ENCODE measurements at places on chromosomes 1 and 21.

- DNase-seq: no peak
These were observed 142.8 kb upstream of the DNAH14 start for GRCh38 chr1:224786533-224787250.

DNA sequence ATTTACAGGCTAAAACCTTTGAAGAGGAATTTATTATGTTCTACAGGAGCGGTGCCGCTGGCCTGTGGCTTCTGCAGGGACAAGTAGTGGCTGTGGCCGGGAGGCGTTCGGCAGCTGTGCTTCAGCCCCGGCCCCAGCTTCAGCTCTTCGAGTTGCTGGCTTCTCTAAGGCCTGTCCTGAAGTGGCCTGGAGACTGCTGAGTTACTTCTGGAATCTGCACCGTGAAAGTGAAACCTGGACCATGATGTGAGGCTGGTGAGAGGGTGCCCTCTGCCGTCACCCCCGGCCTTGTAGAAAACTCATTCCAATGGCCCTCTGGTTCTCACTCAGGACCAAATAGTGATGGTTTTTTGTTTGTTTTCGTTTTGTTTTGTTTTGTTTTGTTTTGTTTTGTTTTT is 48.1 kb downstream of the PRKCZ start:
- DNase-seq: no peak

DNA sequence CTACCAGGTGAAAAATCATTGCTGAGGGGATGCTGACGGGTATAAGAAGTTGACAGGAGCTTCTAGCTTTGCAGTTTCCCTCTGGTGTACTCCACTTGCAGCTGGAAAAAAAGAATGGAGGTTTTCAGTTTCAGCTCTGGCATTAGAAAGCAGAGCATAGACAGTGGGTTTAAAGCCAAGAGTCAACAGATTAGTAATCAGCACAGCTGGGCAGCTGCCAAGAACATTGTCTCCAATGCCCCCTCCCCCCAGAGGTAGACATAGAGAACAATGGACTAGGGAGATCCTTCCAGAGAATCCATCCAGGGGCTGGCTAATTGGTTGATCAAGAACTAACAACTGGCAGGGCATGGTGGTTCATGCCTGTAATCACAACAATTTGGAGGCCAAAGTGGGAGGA is 10.1 kb upstream of the ZBTB8B start:
- DNase-seq: no peak

- DNase-seq: no peak
These were observed 34.8 kb upstream of the PRELP start for GRCh38 chr1:203440771-203441170.
